ENCODE measurements at places on chromosomes 2 and 18. TPM values are rescaled to one million over a fixed set of nuclear protein-coding genes. Genes with fewer than 3 reads are reported as not detected.

PHLPP1 gene
- 11.2 TPM for total RNA-seq

VWC2L gene
- total RNA-seq = not detected

DNA sequence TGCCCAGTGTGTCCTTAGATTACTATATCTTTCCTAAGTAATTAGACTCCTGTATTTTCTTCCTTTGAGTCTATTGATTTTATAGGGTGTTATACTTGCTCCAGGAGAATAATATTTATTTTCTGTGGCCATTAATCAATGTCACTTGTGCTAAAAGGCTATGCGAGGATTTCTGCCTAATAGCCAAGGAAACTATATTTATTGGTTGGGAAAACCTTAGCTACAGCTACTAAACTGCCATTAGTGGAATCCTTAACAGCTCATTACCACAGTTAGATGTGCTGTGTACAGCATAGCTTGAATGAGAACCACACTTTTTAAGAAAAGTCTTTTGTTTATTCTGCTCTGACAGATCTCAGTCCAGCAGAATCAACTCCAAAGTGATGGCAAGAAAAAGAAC, 537.3 kb downstream of the ERBB4 start:
- DNase-seq = no peak

DNA sequence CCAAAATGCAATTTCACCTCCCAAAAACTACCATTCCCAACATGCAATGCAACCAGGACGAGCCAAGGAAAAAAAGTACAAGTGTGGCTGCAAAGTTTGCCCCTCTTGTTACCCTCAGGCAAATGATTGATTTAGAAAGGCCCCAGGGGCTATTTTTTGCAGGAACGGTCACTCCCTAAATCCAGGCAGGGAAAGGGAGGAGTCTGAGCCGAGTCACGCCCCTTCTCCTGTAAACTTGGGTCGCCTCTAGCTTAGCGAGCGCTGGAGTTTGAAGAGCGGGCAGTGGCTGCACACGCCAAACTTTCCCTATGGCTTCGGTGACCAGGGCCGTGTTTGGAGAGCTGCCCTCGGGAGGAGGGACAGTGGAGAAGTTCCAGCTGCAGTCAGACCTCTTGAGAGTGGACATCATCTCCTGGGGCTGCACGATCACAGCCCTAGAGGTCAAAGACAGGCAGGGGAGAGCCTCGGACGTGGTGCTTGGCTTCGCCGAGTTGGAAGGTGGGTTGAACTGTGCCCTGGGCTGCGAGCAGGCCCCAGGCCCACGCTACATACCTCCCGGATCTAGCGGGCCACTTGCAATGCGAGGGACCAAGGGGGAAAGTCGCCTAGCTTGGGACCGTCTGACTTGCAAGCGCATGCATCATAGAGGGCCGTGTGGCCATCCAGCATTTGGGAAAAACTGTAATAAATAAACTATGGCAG, at the start of gene GALM:
Gene GALM (plus strand): TSS at position 261 of the 702 bp plus-strand sequence. CDS start 48 bp downstream, at position 309.
- peak; percentile 93 for DNase-seq

DNA sequence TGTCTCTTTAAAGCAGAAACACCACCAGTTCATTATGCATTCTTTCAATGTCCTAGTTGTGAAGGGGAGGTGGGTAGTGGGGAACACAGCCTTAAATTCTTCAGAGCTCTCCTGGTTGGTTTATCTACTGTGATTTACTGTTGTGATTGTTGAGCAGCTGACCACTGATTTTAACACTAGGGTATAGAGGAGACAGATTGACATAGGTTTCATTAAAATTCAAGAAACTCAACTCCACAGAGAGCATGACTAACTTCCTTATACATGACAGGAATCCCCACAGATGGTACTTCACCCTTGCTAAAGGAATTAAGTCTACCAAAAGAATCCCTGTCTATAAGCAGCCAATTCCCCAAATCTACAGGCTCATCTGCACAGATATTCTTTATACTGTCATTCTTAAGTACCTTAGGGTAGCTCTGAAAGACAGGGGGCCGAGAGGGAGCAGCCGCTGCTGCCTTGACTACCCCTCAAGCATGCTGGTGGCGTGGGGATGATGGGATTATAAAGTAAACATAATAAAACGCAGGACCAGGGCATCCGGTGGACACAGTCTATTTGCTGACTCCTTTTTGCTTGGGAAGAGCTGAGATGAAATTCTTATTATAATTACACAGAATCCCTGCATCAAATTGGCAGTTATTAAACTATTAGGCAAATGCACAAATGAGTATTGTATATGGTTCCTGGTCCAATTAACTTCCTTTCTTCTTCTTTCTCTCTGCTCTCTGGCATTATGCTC, 1377.6 kb upstream of the PIK3C3 start:
- peak; percentile 75 for DNase-seq

GRCh38 chr18:79523736-79524180, 128.0 kb downstream of the NFATC1 start:
- DNase-seq = peak; percentile 16

DNA sequence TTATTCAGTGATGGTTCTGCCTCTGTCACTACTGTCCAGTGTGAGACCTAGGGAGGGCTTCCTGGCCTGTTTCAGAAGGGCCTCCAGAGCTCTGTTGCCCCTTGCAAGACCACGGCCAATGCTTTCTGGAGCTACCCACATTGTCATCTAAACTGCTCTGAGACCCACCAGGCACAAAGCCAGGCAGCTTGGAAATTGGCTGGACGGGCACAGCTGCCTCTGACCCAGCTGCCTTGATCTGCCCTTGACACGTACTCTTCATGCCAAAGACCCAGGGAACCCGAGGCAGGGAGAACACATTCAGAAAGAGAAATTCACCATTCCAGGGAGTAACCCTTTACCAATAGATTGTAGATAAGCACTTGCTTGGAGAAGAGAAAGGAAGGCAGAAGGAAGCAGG, 183.7 kb upstream of the SIX2 start:
- DNase-seq = no peak

All from astrocyte (in vitro differentiated cells and primary cell).